ENCODE measurements at places on chromosomes 2 and 18.
A peak's percentile ranks its signal among the peaks of the same experiment; 100 is the strongest.

GRCh38 chr2:152696476-152696875 is 20.8 kb downstream of the PRPF40A start:
- DNase-seq, result no peak

DNA sequence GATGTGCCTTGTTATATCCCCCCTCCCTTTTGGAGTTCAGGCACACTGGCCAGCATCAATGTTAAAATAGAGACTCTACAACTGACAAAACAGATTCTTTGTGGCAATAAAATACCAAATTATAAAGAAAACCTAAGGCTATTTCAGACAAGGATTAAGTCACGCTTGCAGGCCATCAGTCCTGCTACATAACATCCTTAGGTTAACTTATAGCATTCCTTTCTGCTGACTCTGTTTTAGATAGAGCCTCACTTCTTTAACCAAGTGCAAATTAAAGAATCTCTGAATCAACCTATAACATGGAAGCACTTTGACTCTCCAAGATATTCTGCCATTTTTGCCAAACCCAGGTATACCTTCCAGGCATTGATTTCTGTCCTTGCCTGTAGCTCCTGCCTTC is 784.6 kb downstream of the RNF144A start:
- DNase-seq, result no peak

DNA sequence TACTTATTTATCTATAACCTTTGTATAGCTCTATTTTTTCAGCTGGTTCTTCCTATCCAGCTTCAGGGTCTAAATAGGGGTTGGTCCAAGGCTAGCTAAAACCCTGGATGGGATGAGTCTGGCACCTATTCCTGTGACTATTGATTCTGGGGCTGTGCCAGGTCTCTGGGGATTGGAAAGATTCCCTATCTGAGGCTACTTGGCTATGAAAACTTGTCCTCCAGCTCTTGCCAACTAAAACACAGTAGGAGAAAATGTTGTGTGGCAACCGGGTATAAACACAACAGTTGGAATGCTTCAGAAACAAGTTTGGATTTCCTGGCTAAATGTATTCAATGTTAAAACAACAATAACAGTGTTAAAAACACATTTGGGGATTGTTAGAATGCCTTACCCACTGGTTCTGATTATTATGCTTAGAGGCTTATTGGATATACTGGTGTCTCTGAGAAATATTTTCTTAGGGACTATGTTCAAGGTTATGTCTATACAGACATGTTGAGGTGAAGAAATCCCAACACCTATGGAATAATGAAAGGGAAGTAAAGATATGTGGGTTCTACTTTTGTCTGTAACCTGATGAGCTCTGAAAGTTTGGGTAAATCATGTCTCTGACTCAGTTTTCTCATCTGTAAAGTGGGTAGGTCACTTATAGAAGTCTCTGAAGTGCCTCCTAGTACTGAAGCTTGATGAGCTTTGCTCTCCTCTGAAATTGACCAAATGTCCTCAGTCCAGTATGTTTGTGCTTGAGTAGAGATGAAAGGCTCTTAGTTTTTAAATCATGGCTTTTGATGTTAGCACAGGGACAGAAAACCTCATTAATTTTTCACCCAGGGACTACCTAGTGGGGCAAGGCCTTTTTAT is 460.7 kb downstream of the MTX2 start:
- no peak for DNase-seq

- DNase-seq, result peak; percentile 20
These were observed 90.5 kb downstream of the ICOS start for GRCh38 chr2:204027091-204027490.

DNA sequence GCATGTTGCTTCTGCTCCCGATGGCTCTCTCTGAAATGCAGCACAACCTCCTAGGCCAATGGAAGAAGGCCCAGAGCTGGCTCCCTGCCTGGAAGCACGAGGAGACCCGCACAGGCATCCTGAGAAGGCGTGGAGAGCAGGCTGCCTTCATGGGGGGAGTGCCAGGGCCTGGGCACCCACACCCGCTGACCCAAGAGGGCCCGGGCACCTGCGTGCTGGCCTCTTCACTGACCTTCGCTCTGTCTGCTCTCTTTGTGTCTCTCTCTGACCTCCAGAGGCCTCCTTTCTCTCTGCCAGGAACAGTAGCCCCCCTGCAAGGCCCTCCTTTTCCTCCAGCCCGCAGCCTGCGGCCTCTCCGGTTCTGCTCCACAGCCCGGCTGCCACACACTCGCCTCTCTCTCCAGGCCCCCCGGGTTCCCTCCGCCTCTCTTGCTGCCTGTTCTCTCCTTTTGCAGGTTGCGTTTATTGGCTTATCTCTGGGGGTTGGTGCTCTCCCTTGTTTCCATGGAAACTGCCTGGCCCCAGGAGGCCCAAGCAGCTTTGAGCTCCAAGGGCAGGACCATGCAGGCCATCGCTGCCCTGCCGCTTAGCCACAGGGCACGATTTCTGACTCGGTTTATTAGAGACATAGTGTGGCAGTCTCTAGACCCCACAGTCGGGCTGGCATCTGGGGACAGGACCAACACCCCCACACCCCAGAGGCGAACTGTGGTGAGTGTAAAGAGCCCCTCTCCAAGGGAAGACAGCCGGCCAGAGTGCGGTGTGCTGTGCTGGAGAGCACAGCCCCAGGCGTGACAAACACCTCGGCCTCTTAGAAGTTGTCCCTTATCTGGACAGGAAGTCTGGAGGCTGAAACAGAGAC is 1.7 kb downstream of the MZT2B start:
- no peak for DNase-seq

GRCh38 chr2:95298486-95299111 is 1.5 kb downstream of the KCNIP3 start:
- DNase-seq, result no peak

DNA sequence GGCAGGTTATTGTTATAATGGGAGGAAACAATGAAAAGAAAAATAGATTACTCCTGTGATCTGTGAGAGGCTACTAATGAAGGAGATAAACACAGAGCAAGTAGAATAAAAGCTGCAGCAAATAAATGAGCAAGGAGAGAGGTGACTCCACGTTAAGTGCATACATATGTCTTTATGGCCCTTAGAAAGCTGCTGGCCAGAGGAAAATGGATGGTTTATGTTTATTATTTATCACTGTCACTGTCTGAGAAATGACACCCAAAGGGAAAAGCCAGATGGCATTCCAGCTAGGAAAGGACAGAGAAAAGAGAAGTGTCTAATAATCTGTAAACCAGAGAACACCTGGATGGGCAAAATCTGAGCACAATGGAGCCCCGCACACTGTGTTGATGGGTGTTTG is 122.9 kb upstream of the DDX18 start:
- DNase-seq, result no peak

- no peak for DNase-seq
These were observed 69.4 kb downstream of the ZDBF2 start for GRCh38 chr2:206343816-206344215.

- no peak for DNase-seq
These were observed 320.4 kb downstream of the ASXL3 start for GRCh38 chr18:33898427-33898826.

- no peak for DNase-seq
These were observed 1257.2 kb upstream of the CHAC2 start for GRCh38 chr2:52510432-52510831.

DNA sequence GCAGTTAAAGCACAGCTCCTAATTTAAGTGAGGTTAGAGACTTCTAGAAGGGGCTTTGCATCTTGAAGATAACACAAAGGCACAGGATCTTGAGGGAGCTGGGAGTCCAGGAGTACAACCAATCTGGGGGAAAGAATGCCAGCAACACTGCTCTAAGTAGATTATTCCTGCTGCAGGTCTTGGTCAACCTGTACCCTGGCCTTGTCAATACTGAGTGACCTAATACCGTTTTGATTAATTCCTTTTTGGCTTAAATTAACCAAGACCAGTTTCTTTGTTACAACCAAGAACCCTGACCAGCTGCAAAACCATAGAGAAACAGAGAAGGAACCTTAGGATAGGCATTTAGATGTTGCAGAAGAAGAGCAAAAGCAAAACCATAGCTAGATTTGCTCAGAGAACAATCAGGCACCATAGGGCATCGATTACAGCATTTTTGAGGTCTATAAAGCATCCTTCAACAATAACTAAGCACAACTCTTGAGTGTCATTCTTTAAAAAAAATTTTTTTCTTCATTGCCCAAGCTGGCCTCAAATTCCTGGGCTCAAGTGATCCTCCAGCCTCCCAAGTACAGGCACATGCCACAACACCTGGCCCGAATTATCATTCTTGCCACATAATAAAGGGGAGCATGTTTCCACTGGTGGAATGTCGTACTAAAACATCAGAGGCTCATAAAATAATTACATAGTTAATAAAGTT is 6.3 kb downstream of the STARD7 start:
- no peak for DNase-seq

DNA sequence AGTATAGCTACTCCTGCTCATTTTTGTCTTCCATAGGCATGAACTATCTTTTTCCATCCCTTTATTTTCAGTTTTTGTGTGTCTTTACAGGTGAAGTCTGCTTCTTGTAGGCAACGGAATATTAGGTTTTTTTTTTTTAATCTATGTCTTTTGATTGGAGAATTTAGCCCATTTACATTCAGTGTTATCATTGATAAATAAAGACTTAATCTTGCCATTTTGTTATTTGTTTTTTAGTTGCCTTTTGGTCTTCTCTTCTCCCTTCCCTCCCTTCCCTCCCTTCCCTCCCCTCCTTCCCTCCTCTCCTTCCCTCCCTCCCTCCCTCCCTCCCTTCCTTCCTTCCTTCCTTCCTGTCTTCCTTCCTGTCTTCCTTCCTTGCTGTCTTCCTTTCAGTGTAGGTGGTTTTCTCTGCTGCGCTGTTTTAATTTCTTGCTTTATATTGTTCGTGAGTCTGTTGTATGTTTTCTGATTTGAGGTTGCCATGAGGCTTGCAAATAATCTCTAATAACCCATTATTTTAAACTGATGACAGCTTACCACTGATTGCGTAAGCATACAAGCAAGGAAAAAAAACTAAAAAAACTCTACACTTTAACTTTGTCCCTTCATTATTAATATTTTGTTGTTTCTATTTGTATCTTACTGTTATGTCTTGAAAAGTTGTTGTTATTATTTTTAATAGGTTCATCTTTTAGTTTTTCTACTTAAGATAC is 353.8 kb downstream of the PARD3B start:
- no peak for DNase-seq

DNA sequence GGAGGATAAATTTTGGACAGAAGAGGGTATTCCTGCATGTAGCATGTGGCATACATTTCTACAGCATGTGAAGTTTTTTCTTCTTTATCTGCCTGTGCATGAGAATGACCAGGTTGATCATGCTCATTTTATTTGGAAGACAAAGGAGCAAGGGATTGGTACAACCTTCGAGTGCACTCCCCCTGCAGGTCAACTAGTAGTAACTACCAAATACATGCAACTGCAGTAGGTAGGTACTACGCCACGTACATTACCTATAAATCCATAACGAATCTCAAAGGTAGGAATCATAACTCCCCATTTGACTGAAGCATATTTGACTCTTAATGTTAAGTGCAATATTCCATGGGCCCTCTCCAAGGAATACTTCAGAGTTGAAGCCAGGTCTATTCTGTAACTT is 763.9 kb downstream of the TSN start:
- DNase-seq, result no peak

DNA sequence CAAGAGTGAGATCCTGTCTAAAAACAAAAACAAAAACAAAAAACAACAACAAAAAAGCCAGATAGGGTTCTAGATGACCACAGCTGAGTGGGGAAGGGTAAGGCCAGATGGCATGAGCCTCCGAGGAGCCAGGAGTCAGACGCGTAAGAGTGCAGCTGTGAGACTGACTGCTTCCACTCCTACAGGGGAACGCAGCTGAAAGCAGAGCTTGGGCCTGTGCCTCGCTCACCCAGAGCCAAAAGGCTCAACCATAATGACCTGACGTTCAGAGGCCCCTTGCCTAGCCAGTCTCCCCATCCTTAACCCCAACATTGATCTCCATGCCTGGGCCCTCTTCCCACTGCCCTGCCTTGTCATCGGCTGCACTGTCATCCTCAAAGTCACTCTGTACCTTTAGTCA is 26.5 kb upstream of the NCL start:
- DNase-seq, result no peak

- DNase-seq, result no peak
These were observed 2.7 kb downstream of the METTL5 start for GRCh38 chr2:169822036-169822435.

DNA sequence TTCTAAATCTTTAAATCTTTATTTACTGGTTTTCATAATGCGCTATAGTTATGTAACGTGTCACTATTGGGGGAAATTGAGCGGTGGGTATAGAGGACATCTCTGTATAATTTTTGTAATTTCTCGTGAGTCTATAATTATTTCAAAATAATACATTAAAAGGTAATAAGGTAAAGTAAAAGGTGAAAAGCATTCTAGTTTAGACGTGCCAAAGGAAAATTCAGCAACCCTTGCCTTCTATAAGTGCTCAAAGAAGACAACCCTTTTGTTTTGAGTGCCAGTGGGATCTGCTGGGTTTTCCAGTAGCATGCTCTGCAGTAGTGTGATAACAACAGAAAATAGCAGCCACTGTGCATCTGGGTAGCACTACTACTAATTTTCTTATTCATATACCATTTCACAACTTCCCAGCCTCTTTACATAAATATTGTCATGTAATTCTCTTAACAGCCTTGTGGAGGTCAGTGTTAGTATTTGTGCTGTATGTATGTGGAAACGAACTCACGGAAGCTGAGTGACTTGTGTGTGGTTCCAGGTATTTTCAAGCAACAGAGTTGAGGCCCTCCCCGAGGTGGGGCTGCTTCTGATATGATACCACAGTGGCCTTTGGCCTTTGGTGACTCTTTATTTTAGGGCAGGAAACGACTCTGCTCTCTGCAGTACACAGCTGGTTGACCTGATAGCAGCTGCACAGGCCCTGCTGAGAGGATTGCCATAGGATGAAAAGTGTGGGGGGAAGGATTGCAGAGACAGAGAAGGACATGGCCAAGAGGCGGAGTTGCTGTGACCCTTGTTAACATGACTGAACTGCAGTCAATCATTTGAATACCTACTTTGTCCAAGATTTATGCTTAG is 104.5 kb downstream of the TDRD15 start:
- DNase-seq, result no peak

DNA sequence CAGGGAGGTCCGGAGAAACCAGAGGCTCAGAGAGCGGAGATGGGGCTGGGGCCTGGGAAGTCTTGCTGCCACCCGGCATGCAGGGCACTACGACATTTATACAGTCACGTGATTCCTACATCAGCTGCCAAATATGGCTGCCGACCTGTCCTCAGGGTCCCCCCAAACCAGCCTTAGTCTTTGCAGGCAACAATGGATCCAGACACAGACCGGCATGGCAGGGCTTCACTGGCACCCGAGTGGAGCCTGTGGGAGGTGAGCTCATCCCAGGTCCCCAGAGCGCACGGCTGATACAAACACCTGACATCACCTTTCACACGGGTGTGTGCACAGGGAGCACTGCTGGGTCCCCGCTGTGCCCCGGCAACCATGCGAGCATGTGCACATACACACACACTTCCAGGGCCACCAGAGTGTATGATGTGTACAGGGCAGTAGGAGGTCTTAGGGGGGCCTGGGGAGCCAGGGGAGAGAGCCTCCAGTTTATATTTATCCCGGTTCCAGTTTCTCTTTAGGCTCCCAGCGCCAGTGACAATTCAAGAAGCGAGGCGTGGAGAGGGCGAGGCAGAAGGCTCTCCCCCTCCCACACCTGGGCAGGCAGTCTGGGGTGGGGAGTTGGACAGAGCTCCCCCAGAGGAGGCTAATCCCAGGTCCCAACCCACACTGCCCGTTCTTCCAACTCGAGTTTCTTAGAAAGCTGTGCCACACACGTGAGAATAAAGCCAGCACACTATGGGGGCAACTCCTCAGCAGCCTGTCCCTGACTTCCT is 2.7 kb downstream of the SEMA4C start:
- no peak for DNase-seq

GRCh38 chr2:90069290-90069894 is 1377.9 kb downstream of the RPIA start:
- DNase-seq, result no peak

GRCh38 chr2:196166876-196167275 is 4.5 kb downstream of the STK17B start:
- DNase-seq, result no peak

- DNase-seq, result no peak
These were observed 87.6 kb upstream of the FAM110C start for GRCh38 chr2:133675-134593.

Data from activated CD4-positive, CD25-positive, alpha-beta regulatory T cell treated with anti-CD3 and anti-CD28 coated beads, Interleukin-2, amount 50 U/mL, for 16 hours (primary cell).